Ovary (tissue), 10 donors: ENCODE measurements at places on chromosomes 5 and 9. TPM values are rescaled to one million over a fixed set of nuclear protein-coding genes. Genes with fewer than 3 reads are reported as not detected.

Gene PCDHB9
- total RNA-seq, result 3.8 TPM

Gene AK3
- total RNA-seq, result 62.3 TPM

Gene SNAPC3
- total RNA-seq, result 26.2 TPM

Gene SHISAL2B
- total RNA-seq, result not detected

Gene CDH6
- total RNA-seq, result 0.83 TPM

Gene FOXD4
- total RNA-seq, result 0.13 TPM

Gene CDH18
- total RNA-seq, result not detected

Gene TLX3
- not detected for total RNA-seq

Gene ZFP2
- 3.2 TPM for total RNA-seq

Gene MARCOL
- not detected for total RNA-seq

Gene TAF7
- 107 TPM for total RNA-seq

Gene TLR4
- total RNA-seq, result 4.1 TPM

Gene HTR1A
- 4.2 TPM for total RNA-seq

Gene PHF24
- 0.23 TPM for total RNA-seq

Gene ACER2
- 3.3 TPM for total RNA-seq

Gene CRHBP
- 0.57 TPM for total RNA-seq

Gene PLCXD3
- total RNA-seq, result 36.8 TPM

Gene IL4
- total RNA-seq, result not detected

Gene SPATA31A3
- not detected for total RNA-seq

Gene CDC25C
- not detected for total RNA-seq

Gene LEAP2
- 1.0 TPM for total RNA-seq

Gene PPP6C
- 33.5 TPM for total RNA-seq

Gene CCNI2
- total RNA-seq, result not detected

Gene SMIM33
- total RNA-seq, result not detected

Gene TMEM252
- not detected for total RNA-seq

Gene NUP155
- 20.4 TPM for total RNA-seq

Gene CA9
- total RNA-seq, result 1.0 TPM

Gene CKMT2
- 12.6 TPM for total RNA-seq

Gene SLC6A18
- not detected for total RNA-seq

Gene KCTD16
- under 0.01 TPM for total RNA-seq

Gene GABRB2
- total RNA-seq, result 0.12 TPM

Gene NUTM2F
- not detected for total RNA-seq

Gene SCGB3A2
- not detected for total RNA-seq

Gene SLC36A2
- total RNA-seq, result not detected

Gene ANKRD18A
- not detected for total RNA-seq

Gene EFNA5
- 11.8 TPM for total RNA-seq

Gene HK3
- 9.9 TPM for total RNA-seq

Gene MOB3B
- 68.2 TPM for total RNA-seq

Gene PCDHA13
- total RNA-seq, result 0.32 TPM

Gene WNT8A
- total RNA-seq, result not detected

Gene SOWAHA
- total RNA-seq, result 0.32 TPM

Gene SPAAR
- total RNA-seq, result 3.3 TPM
